ENCODE measurements at places on chromosomes 5 and 9.
A peak's percentile ranks its signal among the peaks of the same experiment; 100 is the strongest.

GRCh38 chr5:3449481-3449880, 146.2 kb upstream of the IRX1 start:
- DNase-seq, result no peak

DNA sequence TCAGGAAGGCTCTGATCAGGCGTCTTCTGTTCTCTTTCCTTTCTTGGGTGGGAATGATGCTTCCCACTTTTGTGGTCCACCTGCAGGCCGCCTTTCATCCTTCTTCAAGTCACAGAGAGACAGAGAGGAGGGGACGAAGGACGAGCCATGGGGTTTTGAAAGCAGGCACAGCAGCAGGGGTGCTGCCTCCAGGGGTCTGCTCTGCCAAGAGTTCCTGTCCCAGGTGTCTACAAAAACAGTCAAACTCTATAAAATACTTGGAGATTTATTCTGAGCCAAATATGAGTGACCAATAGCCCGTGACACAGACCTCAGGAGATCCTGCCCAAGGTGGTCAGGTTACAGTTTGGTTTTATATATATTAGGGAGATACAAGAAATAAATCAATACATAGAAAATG, 34.5 kb upstream of the LCP2 start:
- no peak for DNase-seq

- DNase-seq, result no peak
Measured at GRCh38 chr5:119322948-119323537, 32.8 kb upstream of the TNFAIP8 start.

GRCh38 chr5:14193496-14193895, 50.4 kb downstream of the TRIO start:
- DNase-seq, result no peak

- DNase-seq, result no peak
Measured at GRCh38 chr5:96884995-96885394, 8.7 kb downstream of the ERAP2 start.

GRCh38 chr5:86979811-86980411, 287.8 kb upstream of the RASA1 start:
- no peak for DNase-seq

DNA sequence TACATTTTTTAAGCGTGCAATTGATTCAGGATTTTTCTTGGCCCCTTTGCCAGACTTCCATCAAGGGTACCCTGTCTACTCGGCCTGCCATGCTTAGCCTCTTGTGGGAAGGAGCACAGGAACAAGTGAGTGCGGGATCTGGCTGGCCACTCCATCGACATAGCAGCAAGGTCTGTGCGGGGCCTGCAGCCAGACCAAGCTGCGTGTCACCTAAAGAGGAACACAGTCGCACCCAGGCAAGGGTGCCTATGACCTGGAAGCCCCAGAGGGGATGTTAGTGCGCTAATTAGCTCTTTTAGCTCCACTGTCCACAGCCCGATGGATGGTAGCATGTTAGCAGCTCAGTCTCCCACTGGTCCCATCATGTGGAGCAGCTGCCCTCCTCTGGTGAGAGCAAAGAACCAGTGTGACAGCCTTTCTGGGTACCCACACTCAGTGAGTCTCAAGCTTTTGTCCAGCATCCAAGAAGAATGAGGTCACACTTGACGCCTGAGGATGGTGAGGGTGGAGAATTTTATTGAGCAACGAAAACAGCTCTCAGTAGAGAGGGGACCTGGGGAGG, 38.7 kb downstream of the FTMT start:
- DNase-seq, result no peak

DNA sequence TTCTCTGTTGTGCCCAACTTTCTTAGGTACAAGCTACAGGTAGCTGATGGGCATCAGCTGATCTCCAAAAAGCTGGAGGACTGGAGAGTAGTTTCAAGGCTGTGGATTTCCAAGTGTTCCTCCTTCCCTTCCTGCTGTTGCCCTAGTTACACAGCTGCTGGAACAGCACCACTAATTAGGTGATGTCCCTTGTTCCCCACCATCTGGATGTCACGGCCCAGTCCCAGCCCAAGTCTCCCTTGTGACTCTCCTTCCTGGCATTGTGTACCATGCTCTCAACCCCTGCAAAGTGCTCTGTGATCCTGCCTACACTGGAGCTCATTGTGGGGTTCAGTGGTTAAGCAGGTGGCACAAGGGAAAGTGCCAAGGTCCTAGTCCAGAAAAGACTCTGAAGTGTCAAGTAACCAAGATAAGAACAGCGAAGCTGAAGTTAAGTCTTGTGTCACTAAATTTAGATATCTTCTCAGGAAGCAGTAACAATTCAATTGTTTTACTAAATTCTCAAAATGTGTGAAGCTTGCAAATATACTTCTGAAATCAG, 604.5 kb downstream of the ISL1 start:
- no peak for DNase-seq

DNA sequence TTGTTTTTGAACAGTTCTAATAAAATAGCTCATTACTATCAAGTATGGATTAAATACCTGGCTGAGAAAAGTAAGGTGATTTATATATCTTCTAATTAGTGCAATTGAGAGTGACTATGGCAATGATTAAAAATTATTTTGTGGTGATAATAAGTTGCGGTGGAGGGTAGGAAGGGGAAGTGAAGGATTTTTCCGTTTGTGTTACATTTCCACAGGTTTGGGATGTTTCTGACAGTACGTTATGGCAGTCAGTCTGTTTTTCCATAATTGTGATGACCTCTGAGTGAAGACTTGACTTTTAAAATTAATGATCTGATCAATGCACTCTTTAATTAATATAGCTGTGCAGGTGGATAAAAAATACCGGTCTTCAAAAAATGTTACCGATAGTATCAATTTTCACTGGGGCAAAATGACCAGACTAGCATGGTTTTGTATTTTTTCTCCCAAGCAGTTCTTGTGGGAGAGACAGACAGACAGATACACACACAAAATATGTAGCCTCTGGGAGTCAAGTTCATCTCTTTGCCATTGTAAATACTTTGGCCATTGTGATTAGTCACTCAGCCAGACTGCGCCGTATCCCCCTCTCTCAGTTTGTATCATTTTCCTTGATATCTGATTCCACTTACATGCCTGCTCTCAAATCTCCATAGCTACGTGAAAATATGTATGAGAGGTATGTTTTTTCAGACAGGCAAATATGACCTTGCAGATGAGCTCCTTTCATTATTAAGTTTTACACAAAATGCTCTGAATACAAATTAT, 60.2 kb downstream of the ARHGAP26 start:
- no peak for DNase-seq

DNA sequence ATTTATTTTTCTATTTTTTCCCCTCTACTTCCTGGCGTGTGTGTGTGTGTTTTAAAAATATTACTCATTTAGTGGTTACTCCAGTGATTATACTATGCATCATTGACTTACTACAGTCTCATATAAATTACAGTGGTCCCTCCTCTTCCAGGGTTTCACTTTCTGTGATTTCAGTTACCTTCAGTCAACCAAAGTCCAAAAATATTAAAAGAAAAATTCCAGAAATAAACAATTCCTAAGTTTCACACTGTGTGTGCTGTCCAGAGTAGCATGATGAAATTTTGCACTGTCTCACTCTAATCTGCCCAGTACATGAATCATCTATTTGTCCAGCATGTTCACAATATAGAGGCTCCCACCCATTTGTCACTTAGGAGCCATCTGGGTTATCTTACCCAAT, 47.4 kb upstream of the CCDC112 start:
- DNase-seq, result no peak

DNA sequence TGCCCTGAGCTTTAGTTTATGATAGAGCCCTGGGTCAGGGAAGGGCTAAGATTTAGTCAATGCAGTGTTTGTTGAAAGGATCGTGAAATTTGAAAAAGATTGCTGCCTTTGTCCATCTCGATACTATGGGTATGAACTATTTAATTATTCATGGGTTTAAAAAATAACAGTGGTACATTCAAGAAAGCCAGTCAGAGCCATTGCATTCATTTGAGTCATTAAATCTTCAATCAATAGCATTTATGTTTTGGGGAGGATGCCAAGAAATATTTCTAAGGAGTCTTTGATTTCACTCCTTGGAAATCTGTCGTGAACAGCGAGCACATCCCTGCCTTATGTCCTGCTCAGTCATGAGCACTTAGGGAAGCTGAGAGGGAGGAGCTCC, 54.4 kb upstream of the LRRTM2 start:
- DNase-seq, result no peak

DNA sequence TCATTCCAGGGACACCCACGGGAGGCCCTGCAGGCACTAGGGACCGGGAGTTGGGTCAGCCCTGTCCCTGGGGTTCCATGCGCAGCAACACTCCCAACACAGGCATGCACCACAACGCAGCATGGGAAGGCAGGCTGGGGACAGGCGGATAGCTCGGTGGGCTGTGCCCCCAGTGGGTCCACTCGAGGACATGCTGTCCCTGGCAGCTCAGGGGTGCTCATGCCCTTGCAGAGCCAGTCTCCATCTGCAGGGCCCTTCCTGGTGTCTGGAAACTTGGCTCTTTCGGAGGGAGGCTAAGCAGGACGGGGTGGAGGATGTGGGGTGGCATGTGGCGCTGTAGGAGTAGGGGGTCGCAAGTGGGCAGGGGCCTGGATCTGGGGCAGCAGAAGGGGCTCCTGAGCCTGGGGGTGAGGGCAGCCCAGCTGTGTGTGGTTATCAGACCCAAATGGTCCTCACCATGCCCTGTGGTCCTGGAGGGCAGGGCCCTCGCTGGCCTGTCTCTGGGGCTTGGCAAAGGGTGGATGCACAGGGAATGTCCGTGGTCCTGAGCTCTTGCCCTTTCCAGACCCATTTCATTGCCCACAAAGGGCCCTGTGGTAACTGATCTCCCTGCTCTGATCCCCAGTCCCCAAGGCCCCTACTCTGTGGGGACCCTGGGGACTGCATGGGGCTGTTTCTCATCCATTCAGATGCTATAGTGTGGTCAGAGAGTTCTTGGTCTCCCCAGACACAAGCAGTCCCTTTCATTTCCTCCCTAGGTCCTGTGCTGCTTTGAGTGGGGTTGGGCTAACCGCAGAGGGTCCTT, 90.3 kb upstream of the PHYKPL start:
- DNase-seq, result no peak

GRCh38 chr5:126519637-126520592, 75.1 kb downstream of the ALDH7A1 start:
- DNase-seq, result peak; percentile 85

- no peak for DNase-seq
Measured at GRCh38 chr9:131732636-131733289, 7.1 kb downstream of the RAPGEF1 start.

Data from uterus (tissue), 4 donors.